Fibroblast of skin of abdomen (primary cell): ENCODE measurements at places on chromosomes 12 and 14.

- no peak for DNase-seq
These were observed 505.9 kb downstream of the FLRT2 start for GRCh38 chr14:86035882-86036281.

DNA sequence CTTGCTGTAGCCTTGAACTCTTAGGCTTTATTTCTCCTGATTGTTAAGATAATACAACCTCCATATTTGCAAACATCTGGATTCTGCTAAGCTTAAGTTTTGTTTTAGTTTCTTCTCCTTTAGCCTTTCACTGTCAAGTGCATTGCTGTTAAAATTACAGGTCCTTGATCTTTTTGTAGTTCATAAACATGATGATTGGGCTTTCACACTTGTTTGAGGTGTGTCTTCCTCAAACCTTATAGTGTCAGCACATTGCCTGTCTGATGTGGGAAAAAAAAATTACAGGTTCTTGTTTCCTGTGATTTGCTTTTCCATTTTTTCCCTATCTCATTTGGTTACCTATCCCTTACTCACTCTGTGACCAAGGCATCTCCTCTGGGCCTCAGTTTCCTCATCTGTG is 59.2 kb downstream of the BICDL1 start:
- no peak for DNase-seq

DNA sequence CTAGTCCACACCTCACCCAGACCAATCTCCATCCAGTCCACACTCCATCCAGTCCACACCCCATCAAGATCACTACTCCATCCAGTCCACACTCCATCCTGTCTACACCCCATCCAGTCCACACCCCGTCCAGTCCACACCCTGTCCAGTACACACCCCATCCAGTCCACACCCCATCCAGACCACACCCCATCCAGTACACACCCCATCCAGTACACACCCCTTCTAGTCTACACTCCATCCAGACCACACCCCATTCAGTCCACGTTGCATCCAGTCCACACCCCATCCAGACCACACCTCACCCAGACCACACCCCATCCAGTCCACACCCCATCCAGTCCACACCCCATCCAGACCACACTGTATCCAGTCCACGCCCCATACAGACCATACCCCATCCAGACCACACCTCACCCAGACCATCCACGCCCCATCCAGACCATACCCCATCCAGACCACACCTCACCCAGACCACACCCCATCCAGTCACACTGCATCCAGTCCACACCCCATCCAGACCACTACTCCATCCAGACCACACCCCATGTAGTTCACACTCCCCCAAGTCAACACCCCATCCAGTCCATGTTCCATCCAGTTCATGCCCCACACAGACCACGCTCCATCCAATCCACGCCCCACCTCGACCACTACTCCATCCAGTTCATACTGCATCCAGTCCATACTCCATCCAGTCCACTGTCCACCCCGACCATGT is 116.6 kb upstream of the RTL1 start:
- DNase-seq = no peak

GRCh38 chr14:81005540-81006228 is 50.3 kb downstream of the TSHR start:
- DNase-seq = no peak

DNA sequence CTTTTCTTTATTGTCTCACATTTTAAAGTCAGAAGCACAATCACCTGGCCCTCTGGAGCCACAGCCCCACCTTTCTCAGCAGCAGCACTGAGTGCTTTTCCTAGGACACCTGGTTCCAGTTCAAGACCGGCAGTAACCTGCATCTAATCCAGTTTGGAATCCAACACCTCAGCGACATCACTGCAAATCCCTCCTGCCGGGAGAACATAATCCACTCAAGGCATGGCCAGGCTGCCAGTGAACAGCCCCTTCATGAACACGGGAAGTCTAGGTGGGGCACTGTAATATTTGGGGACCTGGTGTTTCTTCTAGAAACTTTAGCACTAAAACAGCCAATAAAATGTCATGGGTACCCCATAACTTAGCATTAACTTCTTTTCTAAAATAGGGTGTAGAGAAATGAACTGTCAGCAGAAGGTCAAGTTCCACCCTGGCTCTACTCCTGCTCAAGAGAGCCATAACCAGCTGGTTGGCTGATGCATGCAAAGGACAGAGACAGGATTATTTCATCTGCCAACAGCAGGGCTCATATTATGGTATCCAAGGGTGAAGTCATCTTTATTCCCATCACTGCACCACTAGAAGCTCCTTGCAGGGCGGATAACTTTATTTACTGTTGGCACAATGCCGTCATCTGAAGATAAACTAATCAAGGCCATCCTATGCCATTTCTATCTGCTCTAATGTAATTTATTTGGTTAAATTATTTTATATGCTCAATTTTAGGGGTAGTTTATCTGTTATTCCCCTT is 76.7 kb downstream of the TTC7B start:
- no peak for DNase-seq

- no peak for DNase-seq
These were observed 111.5 kb upstream of the BCL2L14 start for GRCh38 chr12:11959117-11959823.

DNA sequence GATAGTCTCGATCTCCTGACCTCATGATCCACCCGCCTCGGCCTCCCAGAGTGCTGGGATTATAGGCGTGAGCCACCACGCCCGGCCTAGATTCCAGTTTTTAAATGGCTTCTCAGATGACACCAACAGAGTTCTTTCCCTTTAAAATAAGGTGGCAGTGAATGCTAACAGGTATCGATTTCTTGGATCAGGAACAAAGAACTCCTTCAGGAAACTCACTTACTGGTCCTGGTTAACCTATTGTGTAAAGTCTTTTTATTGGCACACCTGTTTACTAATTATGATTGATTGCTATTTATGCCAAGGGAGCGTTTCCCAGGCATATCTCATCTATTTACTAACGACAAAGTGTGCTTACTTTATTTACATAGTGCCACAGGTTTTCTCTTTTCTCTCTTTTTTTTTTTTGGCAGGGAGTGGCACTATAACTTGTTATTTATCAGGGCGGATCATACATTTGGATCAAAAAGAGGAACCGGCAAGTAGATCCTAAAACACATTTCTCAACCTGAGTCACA is 89.7 kb downstream of the GLT1D1 start:
- DNase-seq = no peak

GRCh38 chr12:8078398-8078797 is 3.7 kb upstream of the NECAP1 start:
- DNase-seq = peak; percentile 76

GRCh38 chr12:81245907-81246570 is 168.2 kb downstream of the ACSS3 start:
- no peak for DNase-seq

- DNase-seq = no peak
These were observed 108.3 kb upstream of the HMGA2 start for GRCh38 chr12:65715961-65716360.

GRCh38 chr12:47878918-47879481 is 25.8 kb downstream of the VDR start:
- DNase-seq = no peak

- DNase-seq = peak; percentile 72
These were observed 59.4 kb downstream of the DGLUCY start for GRCh38 chr14:91173221-91173670.

GRCh38 chr12:27220055-27220987 is 23.8 kb upstream of the STK38L start:
- no peak for DNase-seq

- DNase-seq = no peak
These were observed 25.6 kb upstream of the DBX2 start for GRCh38 chr12:45076417-45077026.

- DNase-seq = no peak
These were observed 117.7 kb downstream of the ADCK1 start for GRCh38 chr14:77917491-77918201.

- peak; percentile 59 for DNase-seq
These were observed 43.0 kb upstream of the TSPAN9 start for GRCh38 chr12:3034067-3034750.

GRCh38 chr12:58513301-58513834 is 406.9 kb downstream of the LRIG3 start:
- no peak for DNase-seq

GRCh38 chr12:51593539-51593938 is 2.5 kb downstream of the SCN8A start:
- peak; percentile 73 for DNase-seq

- no peak for DNase-seq
These were observed 2.6 kb downstream of the YLPM1 start for GRCh38 chr14:74765721-74766120.

DNA sequence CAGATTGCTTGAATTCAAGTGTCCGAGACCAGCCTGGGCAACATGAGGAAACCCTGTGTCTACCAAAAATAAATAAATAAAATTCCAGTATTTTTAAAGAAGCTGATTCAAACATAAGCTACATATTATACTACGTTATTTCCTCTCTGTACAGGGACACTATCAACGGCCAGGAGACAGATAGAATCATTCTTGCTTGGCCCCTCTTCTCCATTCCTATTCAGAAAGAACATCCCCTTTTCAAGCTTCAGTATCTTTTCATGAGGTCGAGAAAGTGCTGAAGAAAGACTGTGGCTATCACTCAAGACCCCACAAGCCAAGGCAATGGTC is 314 bp upstream of the DHRS7 start:
- DNase-seq = no peak

DNA sequence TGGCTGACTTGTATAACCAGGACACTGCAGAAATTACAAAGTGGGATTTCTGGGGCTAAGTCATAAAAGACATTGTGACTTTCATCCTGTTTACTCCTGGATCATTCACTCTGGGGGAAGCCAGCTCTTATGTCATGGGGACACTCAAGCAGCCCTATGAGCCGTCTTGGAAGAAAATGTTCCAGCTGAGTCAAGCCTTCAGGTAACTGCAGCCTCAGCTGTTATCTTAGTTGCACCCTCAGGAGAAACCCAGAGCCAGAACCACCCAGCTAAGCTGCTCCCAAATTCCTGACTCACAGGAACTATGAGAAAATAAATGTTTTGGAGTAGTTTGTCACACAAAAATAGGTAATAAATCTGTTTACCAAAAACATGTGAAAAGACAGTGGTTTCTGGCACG is 43.1 kb upstream of the GXYLT1 start:
- no peak for DNase-seq

DNA sequence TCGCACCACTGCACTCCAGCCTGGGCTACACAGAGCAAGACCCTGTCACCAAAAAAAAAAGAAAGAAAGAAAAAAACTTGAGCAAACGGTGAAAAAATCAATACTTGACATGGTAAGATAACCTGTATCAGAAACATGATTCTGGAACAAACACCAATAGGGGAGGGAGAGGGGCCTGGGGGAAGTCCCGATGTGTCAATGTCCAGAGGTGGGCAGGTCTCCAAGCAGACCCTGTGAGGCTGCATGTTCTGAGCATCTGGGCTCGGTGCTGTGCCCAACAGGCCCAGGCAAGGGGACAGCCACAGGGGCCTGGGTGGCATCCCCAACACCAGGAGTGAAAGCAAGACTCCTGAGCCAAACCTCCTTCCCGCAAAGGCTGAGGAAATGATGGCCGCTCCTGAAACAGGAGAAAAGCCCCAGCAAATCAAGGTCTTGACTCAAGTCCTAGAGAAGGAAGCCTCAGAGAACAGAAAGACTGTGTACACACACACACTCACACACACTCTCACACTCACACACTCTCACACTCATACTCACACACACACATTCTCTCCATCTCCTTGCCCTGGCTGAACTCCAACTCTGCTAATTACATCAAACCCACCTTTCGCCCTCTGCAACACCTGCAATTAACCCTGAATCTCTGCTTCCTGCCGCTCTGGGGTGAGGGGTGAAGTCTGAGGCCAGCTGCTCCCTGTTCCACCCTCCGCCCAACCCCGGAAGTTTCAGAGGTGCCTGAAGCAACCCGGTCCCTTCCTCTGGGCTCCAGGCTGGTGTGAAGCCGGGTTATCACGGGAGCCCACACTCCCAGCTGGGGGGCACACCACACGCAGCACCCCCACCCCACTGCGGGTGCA is 20.4 kb downstream of the CCDC88C start:
- no peak for DNase-seq

DNA sequence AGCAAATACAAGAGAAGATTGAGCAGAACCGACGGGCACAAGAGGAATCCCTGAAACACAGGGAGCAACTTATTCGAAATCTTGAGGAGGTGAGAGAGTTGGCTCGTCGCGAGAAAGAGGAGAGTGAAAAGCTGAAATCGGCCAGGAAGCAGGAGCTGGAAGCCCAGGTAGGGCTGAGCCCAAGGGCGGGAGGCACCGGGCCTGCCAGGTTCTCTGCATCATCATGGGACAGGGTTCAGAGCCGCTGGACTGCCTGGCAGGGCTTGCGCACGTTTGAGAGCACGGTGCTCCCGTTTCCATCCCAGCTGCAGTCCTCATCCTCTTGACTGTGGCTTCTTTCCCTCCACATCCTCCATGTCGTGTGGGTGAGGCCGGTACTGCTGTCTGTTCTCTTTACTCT is 14.4 kb downstream of the TCHP start:
- DNase-seq = no peak

- DNase-seq = no peak
These were observed 216.3 kb downstream of the C12orf42 start for GRCh38 chr12:103279444-103279843.

DNA sequence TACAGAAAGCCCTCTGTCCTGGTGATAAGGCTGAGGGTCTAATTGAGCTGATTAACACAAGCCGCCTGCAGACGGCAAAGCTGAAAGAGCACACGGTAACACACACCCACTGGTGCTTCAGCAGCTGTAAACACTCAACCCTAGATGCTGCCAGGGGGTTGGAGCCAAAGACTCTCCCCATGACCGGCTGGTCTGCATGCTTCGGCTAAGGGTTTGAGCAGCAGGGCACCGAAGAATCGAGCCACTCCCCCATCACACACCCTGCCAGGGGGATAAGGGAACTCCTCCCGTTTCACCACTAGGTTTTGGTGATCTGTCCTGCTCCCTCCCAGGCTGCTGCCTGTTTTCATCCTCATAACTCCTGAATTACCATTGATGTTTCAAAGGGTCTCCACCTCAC is 141.0 kb upstream of the OVCH1 start:
- DNase-seq = no peak

- DNase-seq = no peak
These were observed 144.2 kb downstream of the KIF26A start for GRCh38 chr14:104282332-104283196.

GRCh38 chr12:52585946-52586345 is 12.3 kb upstream of the KRT74 start:
- DNase-seq = no peak

DNA sequence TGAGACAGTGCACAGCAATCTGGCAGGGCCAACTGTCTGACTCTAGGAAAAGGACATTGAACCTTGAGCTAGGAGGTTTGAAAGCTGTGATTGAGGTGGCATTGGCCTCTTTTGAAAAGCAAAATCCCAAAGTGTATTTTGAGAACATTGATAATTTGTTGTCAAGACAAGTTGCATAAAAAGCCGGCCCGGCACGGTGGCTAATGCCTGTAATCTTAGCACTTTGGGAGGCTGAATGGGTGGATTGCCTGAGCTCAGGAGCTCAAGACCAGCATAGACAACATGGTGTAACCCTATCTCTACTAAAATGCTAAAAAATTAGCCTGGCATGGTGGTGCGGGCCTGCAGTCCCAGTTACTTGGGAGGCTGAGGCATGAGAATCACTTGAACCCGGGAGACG is 331.6 kb downstream of the DUSP6 start:
- DNase-seq = no peak

- peak; percentile 61 for DNase-seq
These were observed 4.9 kb downstream of the VAMP1 start for GRCh38 chr12:6465467-6466183.
